Pancreas (tissue), 10 donors: ENCODE measurements at places on chromosomes 7 and 10. TPM values are rescaled to one million over a fixed set of nuclear protein-coding genes. Genes with fewer than 3 reads are reported as not detected.

Gene CALHM3
- polyA plus RNA-seq: 1.5 TPM

Gene TACC2
- 27.0 TPM for polyA plus RNA-seq

Gene ACTR3C
- 10.9 TPM for polyA plus RNA-seq

Gene PHF14
- polyA plus RNA-seq: 13.9 TPM

Gene GARIN1A
- 5.7 TPM for polyA plus RNA-seq

Gene SEMA3D
- polyA plus RNA-seq: 0.19 TPM

Gene MYH16
- polyA plus RNA-seq: not detected

Gene IFIT1B
- not detected for polyA plus RNA-seq

Gene MMD2
- polyA plus RNA-seq: not detected

Gene SYT15
- 3.7 TPM for polyA plus RNA-seq

Gene GDF10
- 2.0 TPM for polyA plus RNA-seq

Gene FZD8
- polyA plus RNA-seq: 3.4 TPM

Gene SHTN1
- polyA plus RNA-seq: 12.7 TPM

Gene ZFYVE27
- polyA plus RNA-seq: 34.9 TPM

Gene GFRA1
- polyA plus RNA-seq: 0.61 TPM

Gene CALU
- 15.4 TPM for polyA plus RNA-seq

Gene NPSR1
- not detected for polyA plus RNA-seq

Gene GJD4
- not detected for polyA plus RNA-seq

Gene TWIST1
- polyA plus RNA-seq: 0.76 TPM

Gene GATA3
- 0.14 TPM for polyA plus RNA-seq

Gene BMPR1A
- 6.6 TPM for polyA plus RNA-seq

Gene A1CF
- 8.3 TPM for polyA plus RNA-seq

Gene GPR22
- not detected for polyA plus RNA-seq

Gene CLDN12
- 10.5 TPM for polyA plus RNA-seq

Gene TEX47
- not detected for polyA plus RNA-seq

Gene ATP6V1F
- 96.9 TPM for polyA plus RNA-seq

Gene NAPEPLD
- polyA plus RNA-seq: 3.1 TPM

Gene PVRIG
- not detected for polyA plus RNA-seq

Gene PTEN
- 19.3 TPM for polyA plus RNA-seq

Gene GIMAP7
- polyA plus RNA-seq: 12.3 TPM

Gene SAMD9L
- 2.0 TPM for polyA plus RNA-seq

Gene ENTPD1
- 1.8 TPM for polyA plus RNA-seq

Gene UPK3B
- 3.2 TPM for polyA plus RNA-seq

Gene PROSER2
- 12.4 TPM for polyA plus RNA-seq

Gene CALML5
- not detected for polyA plus RNA-seq

Gene TCF7L2
- 10.3 TPM for polyA plus RNA-seq

Gene DNA2
- polyA plus RNA-seq: 1.3 TPM

Gene ZNF394
- 15.6 TPM for polyA plus RNA-seq

Gene TMEM176A
- polyA plus RNA-seq: 66.9 TPM

Gene NUTM2E
- not detected for polyA plus RNA-seq

Gene TSPAN13
- polyA plus RNA-seq: 49.3 TPM

Gene LRGUK
- polyA plus RNA-seq: 1.6 TPM

Gene NPY4R
- polyA plus RNA-seq: not detected

Gene AKR1C3
- polyA plus RNA-seq: 8.7 TPM

Gene CHAT
- not detected for polyA plus RNA-seq

Gene PDSS1
- 3.1 TPM for polyA plus RNA-seq

Gene PILRA
- 3.8 TPM for polyA plus RNA-seq

Gene RELN
- 0.08 TPM for polyA plus RNA-seq

Gene TEX36
- not detected for polyA plus RNA-seq

Gene CHST12
- polyA plus RNA-seq: 7.0 TPM

Gene PYROXD2
- polyA plus RNA-seq: 8.4 TPM

Gene SLC13A1
- polyA plus RNA-seq: 0.02 TPM

Gene HOXA11
- polyA plus RNA-seq: not detected

Gene EGFR
- polyA plus RNA-seq: 5.5 TPM

Gene MCM10
- polyA plus RNA-seq: 0.15 TPM
